CD4-positive, alpha-beta T cell treated with Interleukin-4 for 1 hour (primary cell): ENCODE measurements at places on chromosomes 4 and X.

DNA sequence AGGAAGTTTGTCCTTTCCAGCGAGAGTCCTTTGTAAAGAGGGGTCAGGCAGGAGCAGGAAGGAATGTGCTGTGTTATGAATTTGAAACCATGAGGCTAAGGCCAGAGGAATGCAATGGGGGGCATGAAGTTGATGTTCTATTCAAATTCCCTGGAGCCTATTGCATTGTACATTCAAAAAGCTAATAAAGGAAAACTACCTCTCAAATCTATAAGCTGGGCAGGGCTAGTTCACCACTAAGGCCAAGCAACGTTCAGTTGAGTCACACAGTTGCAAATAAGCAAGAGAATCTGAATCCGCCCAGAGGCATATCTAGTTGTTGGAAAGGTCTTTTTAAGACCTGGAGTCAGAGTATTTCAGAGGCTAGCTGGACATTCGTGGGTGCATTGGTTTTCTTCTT, 148.3 kb downstream of the DCTD start:
- no peak for DNase-seq

GRCh38 chr4:38314663-38315062, 349.3 kb upstream of the KLF3 start:
- no peak for DNase-seq

DNA sequence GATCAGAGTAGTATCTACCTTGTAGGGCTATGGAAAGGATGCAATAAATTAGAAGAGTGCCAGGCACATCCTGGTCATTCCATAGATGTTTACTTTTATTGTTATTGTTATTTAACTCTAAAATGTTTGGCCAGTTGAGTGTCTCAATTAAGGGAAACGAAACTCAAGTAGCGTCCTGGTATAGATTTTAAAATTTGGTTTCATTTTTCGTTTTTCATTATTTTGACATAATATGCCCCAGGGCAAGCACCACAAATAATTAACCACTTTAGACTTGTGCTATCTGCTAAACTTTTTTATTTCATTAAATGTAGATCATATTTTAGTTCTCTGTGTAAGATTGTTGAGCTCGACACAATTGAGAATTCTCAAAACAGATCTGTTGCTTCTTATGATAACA, 179.7 kb upstream of the PRPS2 start:
- DNase-seq = no peak

- DNase-seq = no peak
These were observed 42.3 kb downstream of the SHOX start for GRCh38 chrX:672931-673330.

- no peak for DNase-seq
These were observed 89.5 kb downstream of the GLRA3 start for GRCh38 chr4:174739576-174739975.

DNA sequence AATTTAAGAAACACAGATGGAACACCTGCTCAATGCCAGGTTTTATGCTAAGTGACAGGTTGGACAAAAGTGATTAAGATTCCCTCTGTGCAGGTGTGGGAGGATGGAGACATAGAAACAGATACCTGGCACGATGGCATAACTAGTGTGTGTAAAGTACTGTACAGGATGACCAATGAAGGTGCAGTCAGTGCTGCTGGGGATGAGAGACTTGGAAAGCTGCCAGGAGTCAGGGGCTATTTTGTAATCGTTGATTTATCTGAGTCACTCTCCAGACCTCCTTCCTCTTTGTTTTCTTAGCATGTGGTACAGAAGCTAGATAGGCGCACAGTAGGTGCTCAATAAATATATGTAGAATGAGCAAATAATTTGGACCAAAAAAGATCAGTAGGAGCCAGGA, 58.2 kb downstream of the CWH43 start:
- no peak for DNase-seq

GRCh38 chrX:93322110-93322509, 351.3 kb downstream of the NAP1L3 start:
- no peak for DNase-seq

DNA sequence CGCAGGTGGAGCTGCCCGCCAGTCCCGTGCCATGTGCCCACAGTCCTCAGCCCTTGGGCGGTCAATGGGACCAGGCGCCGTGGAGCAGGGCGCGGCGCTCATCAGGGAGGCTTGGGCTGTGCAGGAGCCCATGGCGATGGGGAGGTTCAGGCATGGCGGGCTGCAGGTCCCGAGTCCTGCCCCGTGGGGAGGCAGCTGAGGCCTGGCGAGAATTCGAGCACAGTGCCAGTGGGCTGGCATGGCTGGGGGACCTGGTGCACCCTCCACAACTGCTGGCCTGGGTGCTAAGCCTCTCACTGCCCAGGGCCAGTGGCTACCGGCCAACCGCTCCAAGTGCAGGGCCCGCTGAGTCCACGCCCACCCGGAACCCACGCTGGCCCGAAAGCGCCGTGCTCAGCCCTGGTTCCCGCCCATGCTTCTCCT, 646.5 kb downstream of the GABRG1 start:
- DNase-seq = no peak

DNA sequence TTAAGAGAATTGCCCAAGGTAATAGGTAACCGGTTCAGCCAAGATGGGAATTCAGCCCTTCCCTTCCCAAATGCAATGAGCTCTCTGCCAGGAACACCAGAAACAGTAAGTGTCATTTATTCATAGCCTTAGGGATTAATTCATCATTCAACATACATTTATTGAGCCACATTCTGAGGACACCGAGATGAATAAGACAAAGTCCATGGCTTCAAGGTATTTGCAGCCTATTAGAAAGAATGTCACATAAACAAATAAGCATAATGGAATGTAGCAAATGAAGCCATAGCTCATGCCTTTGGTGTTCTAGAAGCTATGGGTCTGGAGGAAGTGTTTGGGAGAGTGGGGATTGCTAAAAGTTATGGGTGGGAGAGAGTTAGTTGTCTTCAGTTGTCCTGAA, 6.3 kb upstream of the TAB3 start:
- no peak for DNase-seq

GRCh38 chrX:40663880-40664630, 16.7 kb upstream of the CXorf38 start:
- DNase-seq = no peak

DNA sequence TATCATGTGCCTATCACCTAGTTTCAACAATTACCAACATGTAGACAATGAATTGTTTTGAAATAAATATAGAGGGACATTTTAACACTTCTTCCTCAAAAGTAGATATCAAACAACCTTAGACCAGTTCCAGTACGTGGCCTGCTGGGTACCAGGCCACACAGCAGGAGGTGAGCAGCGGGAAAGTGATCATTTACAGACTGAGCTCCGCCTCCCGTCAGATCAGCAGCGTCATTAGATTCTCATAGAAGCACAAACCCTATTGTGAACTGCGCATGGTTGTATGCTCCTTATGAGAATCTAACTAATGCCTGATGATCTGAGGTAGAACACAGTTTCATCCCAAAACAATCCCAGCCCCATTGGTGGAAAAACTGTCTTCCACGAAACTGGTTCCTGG, 6.5 kb downstream of the BBS7 start:
- DNase-seq = no peak
